Renal cortex interstitium (tissue), 15 donors: ENCODE measurements at places on chromosomes 5 and 9.

GRCh38 chr5:51566953-51567352, 183.7 kb downstream of the ISL1 start:
- no peak for DNase-seq

- no peak for DNase-seq
Measured at GRCh38 chr9:36956908-36957307, 77.2 kb downstream of the PAX5 start.

GRCh38 chr5:28576022-28576421, 1537.6 kb upstream of the CDH9 start:
- no peak for DNase-seq

DNA sequence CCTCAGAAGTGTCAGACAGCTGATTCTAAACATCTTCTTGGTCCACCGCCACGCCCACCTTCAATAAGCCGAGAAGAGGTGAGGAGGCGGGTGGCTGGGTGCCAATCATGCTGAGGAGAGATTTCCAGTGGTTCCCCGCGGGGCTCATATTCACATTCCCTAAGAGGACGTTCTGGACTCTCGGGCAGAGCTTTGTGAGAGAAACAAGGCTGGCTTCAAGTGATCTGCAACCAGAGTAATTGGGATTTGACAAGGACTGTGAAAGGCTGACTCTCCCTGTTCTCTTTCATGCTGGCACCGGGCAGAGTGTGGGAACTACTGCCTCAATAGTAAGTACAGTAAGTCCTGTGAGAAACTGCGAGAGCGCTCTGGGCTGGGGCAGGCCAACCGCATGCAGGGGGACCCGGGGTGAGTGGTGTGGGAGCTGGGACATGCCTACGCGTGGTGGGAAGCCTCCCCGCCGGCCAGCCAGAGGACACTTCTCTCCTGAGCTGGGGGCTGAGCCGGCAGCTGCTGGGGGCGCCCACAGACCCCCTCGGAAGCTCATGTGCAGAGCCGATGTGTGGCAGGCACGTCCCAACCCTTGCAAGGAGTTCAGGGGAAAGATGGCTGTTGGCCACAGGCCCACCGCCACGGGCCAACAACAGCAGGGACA, 110.9 kb downstream of the LIFR start:
- DNase-seq = no peak

- DNase-seq = no peak
Measured at GRCh38 chr9:4167079-4167671, 132.7 kb downstream of the GLIS3 start.

- no peak for DNase-seq
Measured at GRCh38 chr5:136120529-136120928, 12.1 kb upstream of the SMAD5 start.

GRCh38 chr5:178319541-178320041, 87.0 kb upstream of the PHYKPL start:
- no peak for DNase-seq

DNA sequence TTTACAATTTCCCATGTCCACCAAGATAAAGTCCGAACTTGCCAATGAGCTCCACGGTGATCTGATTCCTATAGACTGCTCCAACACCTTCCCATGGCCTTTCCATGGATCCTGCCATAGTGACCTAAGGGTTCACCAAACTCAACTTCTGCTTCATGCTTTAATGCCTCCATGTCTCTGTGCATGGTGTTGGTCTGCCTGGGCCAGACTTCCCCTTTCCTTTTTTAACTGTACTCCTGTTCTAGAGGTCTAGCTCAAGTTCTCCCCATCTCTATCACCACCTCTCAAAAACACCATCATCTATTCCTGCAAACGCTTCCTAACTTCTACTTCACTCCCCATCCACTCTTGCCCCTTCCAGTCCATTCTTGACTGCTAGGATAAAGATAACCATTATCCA, 14.8 kb upstream of the SMARCA2 start:
- DNase-seq = no peak
